ENCODE measurements at places on chromosomes 1 and 21. TPM values are rescaled to one million over a fixed set of nuclear protein-coding genes. Genes with fewer than 3 reads are reported as not detected.

The GFI1 gene
- total RNA-seq = 55.3 TPM

The ITLN1 gene
- not detected for total RNA-seq

The CRNN gene
- not detected for total RNA-seq

The ADAMTS4 gene
- total RNA-seq = 2.3 TPM

The F5 gene
- 51.1 TPM for total RNA-seq

The UMODL1 gene
- total RNA-seq = not detected

The ZNF678 gene
- 7.4 TPM for total RNA-seq

The SMIM1 gene
- total RNA-seq = 2.5 TPM

The TMEM82 gene
- not detected for total RNA-seq

The LCE1D gene
- not detected for total RNA-seq

The LDLRAD1 gene
- not detected for total RNA-seq

The REN gene
- total RNA-seq = not detected

The KRTAP21-2 gene
- total RNA-seq = not detected

DNA sequence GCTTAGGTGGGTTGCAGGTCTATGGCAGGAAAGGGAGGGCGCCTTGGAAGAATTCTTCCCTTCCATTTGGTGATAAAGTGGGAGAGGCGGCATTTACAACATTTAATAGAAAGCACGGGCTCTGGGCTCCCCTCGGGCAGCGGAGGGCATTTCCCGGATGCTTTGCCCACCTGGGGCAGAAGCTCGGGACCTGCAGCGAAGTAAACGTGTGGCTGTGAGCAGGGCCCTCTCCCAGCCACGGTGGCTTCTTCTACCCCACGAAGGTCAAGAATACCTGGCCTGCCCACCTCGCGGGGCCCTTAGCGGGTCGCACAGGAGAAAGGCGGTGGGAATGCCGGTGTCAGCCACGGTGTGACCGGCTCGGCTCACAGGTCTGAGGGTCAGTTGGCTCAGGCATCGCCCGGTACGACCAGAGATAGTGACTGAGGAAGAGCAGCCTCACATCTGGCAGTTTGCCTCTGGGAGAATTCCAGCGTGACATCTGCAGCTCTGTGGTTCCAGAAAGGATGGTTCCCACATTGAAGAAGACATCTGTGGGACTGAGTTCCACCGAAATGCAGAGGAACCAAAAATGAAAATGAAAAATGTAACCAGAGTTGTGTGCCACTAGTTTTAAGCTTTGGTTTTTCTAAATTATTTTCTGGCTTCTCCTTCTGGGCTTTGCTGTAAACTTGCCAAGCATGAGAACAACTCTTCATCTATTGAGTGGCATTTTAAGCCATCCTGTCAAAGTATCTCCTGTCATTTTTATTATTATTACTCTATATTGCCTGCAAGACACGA, 720 bp upstream of the F3 start:
- peak; percentile 9 for DNase-seq

GRCh38 chr1:198620951-198621824, 17.7 kb upstream of the PTPRC start:
- DNase-seq = peak; percentile 84

DNA sequence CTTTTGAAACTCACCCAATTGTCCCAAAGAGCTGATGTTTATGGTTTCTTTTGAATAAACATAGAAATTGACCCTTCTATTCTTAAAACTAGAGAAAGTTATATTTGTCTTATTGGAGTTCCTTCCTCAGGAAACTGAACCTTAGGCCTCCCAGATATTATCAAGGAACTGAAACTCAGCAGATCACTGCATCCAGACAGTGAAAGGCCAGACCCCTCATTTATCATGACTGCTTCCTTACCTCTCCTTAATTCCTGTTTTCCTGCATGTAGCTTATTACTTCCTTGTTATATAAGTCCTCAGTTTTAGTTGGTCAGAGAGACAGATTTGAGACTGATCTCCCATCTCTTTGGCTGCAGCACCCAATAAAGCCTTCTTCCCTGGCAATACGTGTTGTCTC, 27.5 kb downstream of the SLC22A15 start:
- no peak for DNase-seq

- DNase-seq = no peak
Measured at GRCh38 chr1:9441451-9442133, 97.7 kb upstream of the SLC25A33 start.

GRCh38 chr1:77279929-77280328, 1.9 kb upstream of the AK5 start:
- no peak for DNase-seq

DNA sequence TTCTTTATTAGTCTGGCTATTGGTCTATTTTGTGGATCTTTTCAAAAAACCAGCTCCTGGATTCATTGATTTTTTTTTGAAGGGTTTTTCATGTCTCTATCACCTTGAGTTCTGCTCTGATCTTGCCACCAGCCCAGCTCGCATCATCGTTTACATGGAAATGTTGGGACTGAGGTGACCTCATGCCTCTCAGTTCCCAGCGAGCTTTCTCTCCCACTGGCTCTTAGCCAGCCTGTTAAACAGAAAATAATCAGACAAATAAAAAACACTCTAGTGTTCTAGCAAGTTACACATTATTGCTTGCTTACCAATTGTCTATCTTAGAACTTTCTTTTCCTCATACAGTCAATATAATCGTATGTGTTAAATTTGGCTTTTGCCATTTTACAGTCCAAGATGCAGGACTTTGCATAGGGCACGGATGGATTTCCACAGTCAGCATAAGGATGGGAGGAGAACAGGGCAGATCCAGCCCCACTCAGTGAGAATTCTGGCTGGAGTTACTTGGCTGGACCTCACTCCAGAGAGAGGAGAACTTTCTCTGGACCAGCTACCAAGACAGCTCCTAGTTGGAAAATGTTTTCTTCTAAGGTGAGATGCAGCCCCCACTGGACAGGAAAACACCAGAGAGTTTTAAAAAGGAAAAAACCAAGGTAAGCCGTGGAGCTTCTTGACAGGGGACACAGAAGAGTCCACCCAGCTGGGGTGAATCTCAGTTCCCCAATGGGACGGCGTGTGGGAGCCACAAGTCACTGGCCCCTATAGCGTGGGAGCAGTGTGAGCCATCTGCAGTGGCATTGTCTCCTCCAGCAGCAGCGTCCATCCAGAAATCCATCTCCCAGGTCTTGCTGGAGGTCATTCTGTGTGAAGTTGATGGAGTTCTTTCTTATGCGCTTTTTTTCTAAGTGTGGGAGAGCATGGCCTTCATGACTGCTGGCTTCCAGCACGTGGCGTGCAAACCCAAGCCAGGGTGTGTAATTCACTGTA, 17.6 kb downstream of the PGBD2 start:
- DNase-seq = no peak

- no peak for DNase-seq
Measured at GRCh38 chr1:167158813-167159275, 61.8 kb upstream of the POU2F1 start.

- no peak for DNase-seq
Measured at GRCh38 chr1:14064649-14065442, 364.9 kb downstream of the PRDM2 start.

GRCh38 chr1:191453487-191453886, 704.8 kb upstream of the RGS18 start:
- no peak for DNase-seq

DNA sequence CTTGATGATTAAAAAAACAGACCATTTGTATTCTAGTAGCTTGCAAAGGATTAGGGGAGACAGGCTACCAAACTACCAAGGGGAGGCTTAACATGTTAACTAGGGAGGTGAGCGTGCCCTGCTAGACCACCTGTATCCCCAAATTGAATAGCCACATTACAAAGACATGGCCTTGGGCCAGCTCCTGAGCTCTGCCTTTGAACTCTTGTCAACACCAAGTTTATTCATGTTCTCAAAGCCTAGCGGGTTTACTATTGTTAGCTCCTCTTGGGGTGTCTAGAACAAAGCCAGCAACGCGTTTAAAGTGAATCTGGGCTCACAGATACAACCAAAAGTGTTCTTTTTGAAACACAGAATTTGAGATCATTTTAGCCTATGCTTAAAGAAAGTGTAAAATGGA, 36.3 kb downstream of the SMYD2 start:
- DNase-seq = no peak

- DNase-seq = no peak
Measured at GRCh38 chr1:183918589-183918988, 113.7 kb downstream of the RGL1 start.

- DNase-seq = no peak
Measured at GRCh38 chr1:100719490-100719889, at the start of gene VCAM1. Gene VCAM1 (plus strand): TSS chr1:100719742. CDS start chr1:100719861, 119 bp downstream.

GRCh38 chr1:179825798-179826460, 51.7 kb downstream of the TOR1AIP2 start:
- no peak for DNase-seq

GRCh38 chr1:39116860-39117728, 87.4 kb upstream of the MACF1 start:
- DNase-seq = no peak

- peak; percentile 85 for DNase-seq
Measured at GRCh38 chr1:2258996-2259395, 30.9 kb downstream of the SKI start.

DNA sequence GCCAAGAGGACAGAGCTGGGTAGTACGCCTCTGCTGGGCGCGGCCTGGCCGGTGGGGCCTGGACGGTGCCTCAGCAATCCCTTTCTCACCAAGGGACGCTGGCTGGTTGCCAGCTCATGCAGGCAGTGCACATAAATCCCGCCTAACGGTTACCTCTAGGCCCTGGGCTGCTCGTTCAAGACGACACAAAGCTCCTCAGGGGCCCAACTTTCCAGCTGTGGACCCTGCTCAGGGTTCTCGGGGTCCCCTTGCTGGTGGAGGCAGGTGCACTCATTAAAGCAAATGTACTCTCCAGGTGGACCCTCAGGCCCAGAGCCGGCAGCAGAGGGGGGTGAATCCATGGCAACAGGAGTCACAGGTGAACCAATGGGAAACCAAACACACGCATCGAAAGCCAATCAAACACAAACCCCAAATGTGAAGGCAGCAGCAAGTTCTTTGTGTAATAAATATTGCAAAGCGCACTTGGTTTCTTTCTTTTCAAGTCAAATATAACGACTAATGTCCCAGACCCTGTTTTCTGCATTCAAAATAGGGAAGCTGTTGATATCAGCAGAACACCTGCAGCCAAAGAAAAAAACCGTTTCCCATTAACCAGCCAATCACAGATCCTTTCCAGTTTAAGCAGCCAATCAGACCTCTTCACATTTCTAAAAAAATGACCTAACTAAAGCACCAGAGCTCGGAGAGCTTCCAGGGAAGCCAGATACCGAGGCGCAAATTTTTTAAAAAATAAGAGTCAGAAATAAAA, 26.1 kb upstream of the CLSTN1 start:
- no peak for DNase-seq

DNA sequence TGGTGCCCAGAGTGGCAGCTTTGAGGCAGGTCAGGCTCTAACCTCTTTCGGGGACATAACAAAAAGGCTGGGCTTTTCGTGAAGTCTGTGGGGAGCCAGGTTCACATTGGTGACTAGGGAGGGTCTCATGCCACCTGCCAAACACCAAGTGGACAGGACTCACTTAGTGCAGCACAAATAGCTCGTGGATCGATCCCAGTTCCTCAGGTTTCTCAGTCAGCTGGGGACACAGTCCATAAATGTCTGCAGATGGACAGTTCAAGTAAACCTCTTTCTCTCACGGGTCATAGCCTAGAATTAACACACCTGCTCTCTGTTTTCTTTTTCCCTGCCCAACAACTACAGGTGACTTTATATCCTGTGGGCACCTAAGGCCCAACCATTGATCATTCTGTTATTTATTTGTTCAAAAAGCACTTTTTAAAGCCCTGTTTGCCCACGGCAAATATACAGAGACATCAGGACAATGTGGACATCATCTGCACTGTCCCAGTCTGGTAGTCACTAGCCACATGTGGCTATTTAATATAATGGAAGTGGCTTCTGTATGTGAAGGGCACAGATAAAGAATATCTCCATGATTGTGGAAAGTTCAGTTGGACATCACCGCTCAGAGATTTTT, 53.5 kb downstream of the CAPN2 start:
- DNase-seq = no peak

DNA sequence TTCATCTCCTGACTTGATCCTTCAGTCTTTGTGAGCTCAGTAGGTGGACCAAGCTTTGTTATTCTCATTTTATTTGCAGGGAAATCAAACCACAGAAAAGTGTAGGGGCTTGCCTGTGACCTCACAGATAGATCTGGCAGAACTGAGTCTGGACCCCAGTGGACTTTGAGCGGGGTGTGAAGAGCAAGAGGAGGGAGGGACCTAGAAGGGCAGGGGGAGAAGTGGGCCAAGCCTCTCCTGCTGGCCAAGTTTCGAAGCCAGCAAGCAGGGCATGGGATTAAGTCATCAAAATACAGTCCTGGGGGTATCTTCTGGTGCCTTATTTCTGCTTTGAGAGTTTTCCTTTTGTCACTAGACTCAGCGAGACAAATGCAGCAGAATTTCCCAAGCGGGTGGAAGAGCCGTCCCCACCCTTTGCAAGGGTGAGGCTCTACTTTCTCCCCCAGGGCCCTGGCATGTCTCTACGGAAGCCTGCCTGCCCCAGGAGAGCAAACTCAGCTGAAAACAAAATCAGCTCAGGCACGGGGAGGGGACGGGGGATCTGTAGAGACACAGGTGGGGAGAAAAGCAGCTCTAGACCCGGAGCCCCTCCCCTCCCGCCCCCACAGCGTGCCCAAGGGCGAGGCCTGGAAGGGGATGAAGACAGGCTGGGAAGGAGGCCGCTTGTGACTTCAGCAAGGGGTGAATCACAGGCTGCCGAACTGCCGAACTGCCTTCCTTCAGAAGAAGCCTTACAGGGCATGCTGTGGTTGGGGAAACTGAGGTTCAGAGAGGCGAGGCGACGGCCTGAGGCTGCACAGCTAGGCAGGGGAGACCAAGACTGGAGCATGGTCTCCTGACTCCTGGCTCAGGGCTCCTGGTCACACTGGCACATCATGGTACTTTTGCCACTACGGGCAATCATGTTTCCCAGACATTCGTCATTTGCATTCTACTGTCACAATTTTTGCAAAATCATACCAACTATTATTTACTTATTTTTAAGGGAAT, 19.2 kb downstream of the PKP1 start:
- DNase-seq = no peak

- no peak for DNase-seq
Measured at GRCh38 chr21:35942211-35943144, 117.8 kb downstream of the SETD4 start.

GRCh38 chr21:33109574-33110339, 39.8 kb downstream of the OLIG1 start:
- peak; percentile 46 for DNase-seq

DNA sequence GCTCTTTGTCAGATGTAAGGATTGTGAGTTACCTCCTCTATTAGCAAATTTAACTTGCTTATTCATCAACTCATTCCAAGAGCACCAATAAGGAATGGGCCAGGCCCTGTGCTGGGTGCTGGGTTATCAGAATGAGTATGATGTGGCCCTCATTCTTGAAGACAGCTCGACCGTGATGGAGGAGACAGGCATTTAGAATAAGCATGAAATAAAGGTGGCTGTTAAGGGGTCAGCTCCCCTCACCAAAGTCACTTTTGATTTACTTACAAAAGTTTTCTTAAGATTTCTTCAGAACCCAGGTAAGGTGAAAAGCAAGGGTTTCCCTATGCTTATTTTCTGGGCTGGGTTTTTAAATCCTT, 15.3 kb upstream of the PADI1 start:
- DNase-seq = no peak

DNA sequence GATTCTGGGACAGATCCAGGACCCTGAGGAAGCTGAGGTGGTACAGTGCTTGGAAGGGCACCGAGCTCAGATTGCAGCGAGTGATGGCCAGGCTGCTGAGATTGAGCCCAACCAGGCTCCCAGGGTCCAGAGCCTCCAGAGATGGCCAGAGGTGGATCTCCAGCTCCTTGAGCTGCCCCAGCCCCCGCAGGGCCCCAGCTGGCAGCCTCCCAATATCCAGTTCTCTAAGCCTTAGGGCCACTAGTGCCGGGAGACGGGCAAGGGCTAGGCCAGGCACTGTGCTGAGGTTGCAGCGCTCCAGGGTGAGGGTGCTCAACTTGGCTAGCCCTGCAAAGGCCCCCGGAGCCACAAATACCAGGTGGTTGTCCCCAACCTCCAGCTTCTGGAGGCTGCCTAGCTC, 3.4 kb downstream of the LINGO4 start:
- no peak for DNase-seq

Data from activated CD4-positive, alpha-beta memory T cell treated with anti-CD3 and anti-CD28 coated beads for 36 hours (primary cell).